Stomach (tissue), 19 donors: ENCODE measurements at places on chromosomes 7 and 10. TPM values are rescaled to one million over a fixed set of nuclear protein-coding genes. Genes with fewer than 3 reads are reported as not detected.

- DNase-seq, result no peak
Measured at GRCh38 chr7:33155811-33156210, 26.4 kb downstream of the BBS9 start.

GRCh38 chr7:24896031-24896501 is 83.9 kb downstream of the OSBPL3 start:
- no peak for DNase-seq

GRCh38 chr10:118457824-118458428 is 115.8 kb upstream of the FAM204A start:
- DNase-seq, result no peak

- DNase-seq, result peak; percentile 41
Measured at GRCh38 chr10:13904064-13904463, 317.3 kb downstream of the PRPF18 start.

SLC26A5 gene
- 0.58 TPM for total RNA-seq

NEUROG3 gene
- not detected for total RNA-seq

GRCh38 chr10:125027871-125028869 is 86.2 kb downstream of the ZRANB1 start:
- DNase-seq, result no peak

DNA sequence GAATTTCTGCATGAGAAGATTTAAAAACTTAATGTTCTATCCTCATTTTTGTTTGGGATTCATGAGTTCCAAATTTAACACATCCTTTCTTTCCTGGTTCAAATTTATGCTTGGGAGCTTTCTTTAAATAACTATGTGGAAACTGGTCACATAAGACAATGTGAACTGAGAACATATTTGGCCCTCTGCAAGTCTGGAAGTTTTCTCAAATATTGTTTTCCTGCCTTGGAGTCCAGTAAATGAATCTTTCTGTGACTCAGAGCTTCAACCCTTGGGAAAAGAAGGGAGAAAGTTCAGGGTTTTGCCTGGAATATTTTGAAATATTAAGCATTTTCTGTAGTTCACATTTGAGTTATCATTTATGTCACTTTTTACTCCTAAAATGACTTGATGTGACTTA is 559.0 kb upstream of the NRP1 start:
- DNase-seq, result peak; percentile 39

GRCh38 chr10:85259908-85260307 is 931.5 kb downstream of the CCSER2 start:
- no peak for DNase-seq

- DNase-seq, result no peak
Measured at GRCh38 chr7:127413326-127413725, 20.8 kb upstream of the ZNF800 start.

DNA sequence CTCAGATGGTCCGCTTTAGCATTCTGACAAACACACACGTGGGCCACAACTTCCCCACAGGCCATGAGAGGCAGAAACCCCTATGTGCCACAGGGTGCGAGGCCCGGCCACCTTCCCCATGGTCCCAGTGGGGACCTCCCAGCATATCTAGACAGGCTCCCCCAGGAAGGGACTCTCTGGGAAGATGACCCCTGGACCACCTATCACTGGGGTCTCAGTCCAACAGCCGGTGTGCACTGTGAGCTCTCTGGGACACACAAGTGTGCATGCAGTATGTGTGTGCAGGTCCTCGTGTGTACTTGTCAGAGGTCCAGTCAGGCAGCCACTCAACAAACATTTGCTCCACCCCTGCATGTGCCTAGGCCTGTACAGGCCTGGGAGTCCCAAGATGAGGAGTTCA is 18.7 kb downstream of the GRID1 start:
- DNase-seq, result no peak

OIT3 gene
- total RNA-seq, result 1.2 TPM

DNA sequence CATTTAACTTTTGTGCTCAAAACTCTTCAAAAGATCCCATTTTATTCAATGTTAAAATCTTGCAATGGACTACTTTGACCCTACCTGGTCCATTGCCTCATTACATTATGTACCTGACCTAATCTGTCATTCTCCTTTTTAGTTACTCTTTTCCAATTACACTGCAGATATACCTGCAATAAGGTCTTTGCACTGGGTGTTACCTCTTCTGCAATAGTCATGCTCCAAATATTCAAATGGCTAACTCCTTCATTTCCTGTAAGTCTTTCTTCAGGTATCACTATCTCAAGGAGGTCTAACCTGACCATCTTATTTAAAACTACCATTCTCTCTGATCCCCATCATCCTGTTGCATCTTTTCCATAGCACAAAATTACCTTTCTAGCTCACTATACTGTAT is 22.3 kb downstream of the SLC13A1 start:
- DNase-seq, result no peak

- DNase-seq, result no peak
Measured at GRCh38 chr7:17152721-17153120, 145.7 kb upstream of the AHR start.

FAM24B gene
- 2.0 TPM for total RNA-seq

DNA sequence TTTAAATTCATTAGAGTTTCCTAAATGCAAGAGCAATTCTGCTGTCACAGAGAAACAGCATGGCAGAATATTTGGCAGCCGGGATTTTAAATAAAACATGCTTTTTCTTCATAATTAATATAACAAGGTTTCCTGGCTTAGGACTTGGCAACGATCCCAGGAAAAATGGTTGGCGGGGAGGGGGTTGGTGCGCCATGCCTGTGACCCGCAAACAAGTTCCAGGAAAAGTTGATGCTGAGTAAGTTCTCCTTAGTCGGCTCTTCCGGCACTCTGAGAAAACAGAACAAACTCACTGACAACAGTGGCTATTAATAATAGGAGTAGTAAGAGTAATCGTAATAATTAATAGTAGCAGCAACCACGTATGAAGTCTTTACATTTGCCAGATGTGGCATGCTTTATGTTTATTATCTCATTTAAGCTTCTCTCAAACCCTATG is 4.6 kb downstream of the HABP2 start:
- DNase-seq, result peak; percentile 77

NKX2-3 gene
- total RNA-seq, result not detected

DNA sequence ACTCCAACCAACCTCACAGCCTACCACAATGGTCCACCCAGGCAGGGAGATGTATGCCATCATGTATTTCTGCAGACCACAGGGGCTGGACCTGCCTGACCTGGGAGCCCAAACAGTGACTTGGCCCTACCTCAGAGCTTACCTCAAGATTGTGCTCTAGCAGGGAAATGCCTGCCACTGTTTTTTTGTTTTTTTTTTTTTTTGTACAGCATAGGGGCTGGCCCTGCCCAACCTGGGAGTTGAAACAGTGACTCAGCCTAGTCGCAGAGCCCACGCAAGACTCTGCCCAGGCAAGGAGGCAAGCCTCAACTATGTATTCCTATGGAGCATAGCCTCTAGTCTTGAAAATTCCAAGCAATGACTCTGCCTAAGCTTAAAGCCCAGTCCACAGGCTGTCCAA is 39.3 kb upstream of the CDK6 start:
- no peak for DNase-seq

- DNase-seq, result peak; percentile 79
Measured at GRCh38 chr10:17756557-17757217, 4.7 kb downstream of the TMEM236 start.

TAS2R3 gene
- not detected for total RNA-seq

DNA sequence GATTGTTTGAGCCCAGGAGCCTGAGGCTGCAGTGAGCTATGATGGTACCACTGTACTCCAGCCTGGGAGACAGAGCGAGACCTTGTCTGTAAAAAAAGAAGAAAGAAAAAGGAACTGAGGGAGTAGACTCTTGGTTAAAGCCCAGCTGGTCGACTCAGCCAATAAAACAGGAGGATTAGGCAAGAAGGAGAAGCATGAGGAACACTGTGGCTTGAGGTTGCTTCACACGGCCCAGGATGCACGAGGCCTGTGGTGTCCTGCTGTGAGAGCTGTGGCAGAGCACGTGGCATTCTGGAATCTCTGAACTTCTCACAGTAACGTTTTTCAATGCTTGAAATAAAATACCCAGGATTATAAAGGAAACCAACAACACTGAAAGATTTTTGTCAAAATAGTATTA is 93.3 kb downstream of the CUL2 start:
- DNase-seq, result no peak

STYXL1 gene
- 12.3 TPM for total RNA-seq

- DNase-seq, result no peak
Measured at GRCh38 chr7:134613623-134614347, 32.9 kb upstream of the BPGM start.

DNA sequence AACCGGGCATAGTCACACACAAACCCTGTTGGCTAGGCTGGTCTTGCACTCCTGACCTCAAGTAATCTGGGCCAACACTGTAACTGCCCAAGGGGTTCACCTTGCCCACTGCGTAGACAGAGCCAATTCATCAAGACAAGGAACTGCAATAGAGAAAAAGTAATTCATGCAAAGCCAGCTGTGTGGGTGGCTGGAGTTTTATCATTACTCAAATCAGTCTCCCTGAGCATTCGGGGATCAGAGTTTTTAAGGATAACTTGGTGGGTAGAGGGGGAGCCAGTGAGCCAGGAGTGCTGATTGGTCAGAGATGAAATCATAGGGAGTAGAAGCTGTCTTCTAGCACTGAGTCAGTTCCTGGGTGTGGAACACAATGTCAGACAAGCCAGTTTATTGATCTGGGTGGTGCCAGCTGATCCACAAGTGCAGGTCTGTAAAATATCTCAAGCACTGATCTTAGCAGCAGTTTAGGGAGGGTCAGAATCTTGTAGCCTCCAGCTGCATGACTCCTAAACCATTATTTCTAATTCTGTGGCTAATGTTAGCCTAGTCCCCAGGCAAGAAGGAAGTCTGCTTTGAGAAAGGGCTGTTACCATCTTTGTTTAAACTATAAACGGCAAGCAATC is 15.6 kb upstream of the FXYD4 start:
- no peak for DNase-seq

DNA sequence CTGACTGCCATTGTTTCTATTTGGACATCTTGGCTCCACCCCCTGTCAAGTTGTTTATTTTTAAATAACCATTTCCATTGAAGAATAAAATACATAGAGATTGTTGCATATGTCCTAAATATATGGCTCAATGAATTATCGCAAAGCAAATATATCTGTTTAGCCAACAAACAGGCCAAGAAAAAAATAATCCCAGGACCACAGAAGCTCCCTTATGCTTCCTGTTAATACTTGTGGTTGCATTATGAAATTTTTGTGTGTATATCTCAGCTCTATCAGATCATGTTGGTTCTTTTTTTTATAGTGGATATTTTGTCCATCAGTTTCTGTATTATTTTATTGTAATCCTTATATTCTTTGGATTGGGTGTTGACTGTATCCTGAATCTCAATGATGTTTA is 53.4 kb upstream of the CYP2C8 start:
- DNase-seq, result no peak

GRCh38 chr10:26729395-26729794 is 31.9 kb downstream of the PDSS1 start:
- DNase-seq, result no peak

- no peak for DNase-seq
Measured at GRCh38 chr10:126437635-126438406, 49.5 kb upstream of the ADAM12 start.

DNA sequence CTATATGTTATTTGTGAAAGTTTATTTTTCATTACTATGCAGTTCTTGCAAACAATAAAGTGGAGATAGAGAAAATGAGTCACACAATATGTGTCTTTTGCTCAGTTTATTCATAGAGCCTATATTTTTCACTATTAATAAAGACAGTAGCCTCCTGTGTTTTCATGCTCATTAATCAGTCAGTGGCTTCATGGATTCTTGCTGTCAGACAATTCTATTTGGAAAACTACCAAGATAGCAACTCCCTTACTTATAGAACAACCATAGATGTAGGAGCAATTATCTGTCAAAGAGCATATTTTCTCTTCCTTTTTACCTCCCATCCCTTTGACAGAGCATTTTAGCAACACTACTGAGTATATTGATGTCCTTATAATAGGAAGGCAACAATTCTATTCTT is 132.7 kb upstream of the CALCR start:
- no peak for DNase-seq

- peak; percentile 58 for DNase-seq
Measured at GRCh38 chr10:53839440-53840039, 961.5 kb downstream of the PCDH15 start.

ZEB1 gene
- 106 TPM for total RNA-seq

GRCh38 chr7:16129431-16130110 is 291.8 kb downstream of the CRPPA start:
- no peak for DNase-seq

DNA sequence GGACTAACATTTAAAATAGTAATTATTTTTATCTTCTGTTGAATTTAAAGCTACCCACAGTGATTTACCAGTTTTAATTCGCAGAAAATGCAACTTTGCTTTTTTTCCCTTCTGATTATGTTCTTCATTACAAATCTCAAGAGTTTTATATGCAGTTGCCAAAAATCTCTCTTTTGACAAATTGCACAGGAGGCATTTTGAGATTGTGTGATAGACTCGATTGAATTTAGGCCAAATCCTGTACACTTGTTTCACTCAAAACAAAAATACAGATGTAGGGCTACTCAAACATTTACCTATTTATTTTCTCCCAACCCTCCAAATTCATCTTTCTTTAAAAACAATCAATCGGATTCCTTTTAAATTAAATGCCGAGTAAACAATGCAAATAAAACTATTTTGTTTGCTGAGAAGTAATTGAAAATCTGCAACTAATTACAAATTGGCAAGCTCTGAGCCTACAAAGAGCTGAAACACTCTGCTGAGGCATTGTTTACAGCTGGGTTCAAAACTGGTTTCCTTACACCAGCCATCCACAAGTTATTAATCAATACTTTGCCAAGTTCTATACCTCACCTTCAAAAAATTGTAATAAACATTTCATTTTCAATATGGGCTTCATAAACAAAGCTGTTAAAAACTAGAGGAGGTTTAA is 214.9 kb upstream of the TCF7L2 start:
- no peak for DNase-seq

DNA sequence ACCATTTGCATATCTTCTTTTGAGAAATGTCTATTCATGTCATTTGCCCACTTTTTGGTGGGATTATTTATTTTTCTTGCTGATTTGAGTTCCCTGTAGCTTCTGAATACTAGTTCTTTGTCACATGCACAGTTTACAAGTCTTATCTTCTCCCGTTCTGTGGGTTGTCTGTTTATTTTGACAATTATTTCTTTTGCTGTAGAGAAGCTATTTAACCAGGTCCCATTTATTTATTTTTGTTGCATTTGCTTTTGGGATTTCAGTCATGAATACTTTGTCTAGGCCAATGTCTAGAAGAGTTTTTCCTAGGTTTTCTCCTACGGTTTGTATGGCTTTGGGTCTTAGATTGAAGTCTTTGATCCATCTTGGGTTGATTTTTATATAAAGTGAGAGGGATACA is 32.9 kb downstream of the GPR22 start:
- DNase-seq, result no peak

GRCh38 chr7:122143376-122143750 is 686 bp downstream of the AASS start:
- DNase-seq, result peak; percentile 28

DNA sequence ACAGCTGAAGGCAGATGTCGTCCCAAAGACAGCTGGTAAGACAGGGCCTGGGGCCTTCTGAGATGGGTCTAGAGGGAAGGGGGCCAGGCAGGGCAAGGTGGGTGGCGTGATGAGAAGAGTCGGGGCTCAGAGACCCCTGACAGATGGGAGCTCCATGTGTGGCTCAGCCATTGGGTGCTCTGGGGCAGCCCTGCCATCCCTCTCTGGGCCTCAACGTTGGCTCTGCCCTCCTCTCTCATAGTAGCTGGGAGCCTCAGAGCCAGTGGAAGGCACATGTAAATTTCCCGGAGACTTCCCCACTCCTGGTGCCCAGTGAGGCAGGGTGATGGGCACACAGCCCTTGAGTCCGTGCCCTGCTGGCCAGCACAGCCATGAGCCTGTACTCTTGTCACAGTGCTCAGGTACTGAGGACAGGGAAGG is 1.8 kb downstream of the PPIF start:
- no peak for DNase-seq

GRCh38 chr10:128630787-128631252 is 504.6 kb upstream of the MKI67 start:
- no peak for DNase-seq
